Activated CD4-positive, alpha-beta T cell treated with anti-CD3 and anti-CD28 coated beads for 24 hours (primary cell): ENCODE measurements at places on chromosomes 5 and 9.

DNA sequence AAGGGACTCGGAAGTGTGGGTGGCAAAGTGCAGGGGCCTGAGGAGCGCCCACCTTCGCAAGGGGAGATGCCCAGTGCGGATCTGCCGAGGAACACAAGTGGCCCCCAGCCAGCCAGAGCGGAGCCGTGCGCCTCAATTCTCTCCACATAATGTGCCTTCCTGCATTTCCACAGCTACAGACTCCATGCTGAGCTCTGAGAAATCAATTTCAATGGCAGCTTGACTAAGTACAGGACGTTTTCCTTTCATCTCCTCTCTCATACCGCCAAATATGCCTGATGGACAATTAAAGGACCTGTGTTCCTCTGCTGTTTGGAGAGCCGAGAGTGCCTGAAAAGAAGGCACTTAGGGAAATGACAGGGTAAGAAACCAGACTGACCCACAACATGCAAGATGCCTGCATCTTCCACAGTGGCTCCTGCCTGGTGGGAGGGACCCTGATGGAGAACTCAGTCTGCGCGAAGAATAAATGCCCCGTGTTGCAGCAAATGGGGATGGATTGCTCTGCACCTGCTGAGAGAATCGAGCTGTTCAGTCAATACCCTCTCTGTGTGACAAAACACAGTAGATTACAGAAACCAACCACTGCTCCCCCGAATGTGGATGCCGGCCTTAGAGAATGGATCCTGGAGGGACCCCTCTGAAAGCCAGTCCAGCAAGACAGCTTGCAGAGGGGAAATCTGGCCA, 38.6 kb upstream of the OLFM1 start:
- DNase-seq, result no peak

DNA sequence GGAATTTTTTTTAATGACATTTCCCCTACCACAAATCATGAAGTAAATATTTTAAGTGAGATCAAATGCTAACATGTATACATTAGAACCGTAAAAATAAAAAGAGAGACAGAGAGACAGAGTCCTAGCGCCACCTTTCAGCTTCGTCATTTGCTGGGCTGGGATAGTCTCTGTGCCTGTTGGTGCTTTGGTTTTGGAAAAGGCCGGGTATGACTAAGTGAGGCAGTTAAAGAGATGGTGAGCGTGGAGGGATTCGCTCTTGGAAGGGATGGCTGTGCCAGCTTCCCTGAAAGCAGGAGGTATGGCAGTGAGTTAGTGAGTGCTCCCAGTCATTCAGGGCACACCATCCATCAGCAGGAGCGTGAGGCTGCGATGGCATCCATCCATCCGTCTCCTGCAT, 729.6 kb upstream of the WWC1 start:
- DNase-seq, result no peak

DNA sequence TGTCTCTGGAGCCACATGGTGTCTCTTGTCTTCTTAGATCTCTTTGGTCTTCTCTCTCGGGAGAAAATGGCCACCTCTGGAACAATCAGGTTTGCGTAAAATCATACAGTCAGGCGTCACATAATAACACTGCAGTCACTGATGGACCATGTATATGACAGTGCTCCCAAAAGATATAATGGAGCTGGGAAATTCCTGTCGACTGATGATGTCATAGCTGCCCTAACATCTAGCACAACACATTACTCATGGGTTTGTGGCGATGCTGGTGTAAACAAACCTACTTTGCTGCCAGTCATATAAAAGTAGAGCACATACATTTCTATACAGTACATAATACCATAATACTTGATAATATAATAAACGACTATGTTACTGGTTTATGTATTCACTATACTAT, 30.1 kb upstream of the RAI14 start:
- DNase-seq, result no peak

- no peak for DNase-seq
Measured at GRCh38 chr5:149411738-149412519, 32.8 kb upstream of the IL17B start.

DNA sequence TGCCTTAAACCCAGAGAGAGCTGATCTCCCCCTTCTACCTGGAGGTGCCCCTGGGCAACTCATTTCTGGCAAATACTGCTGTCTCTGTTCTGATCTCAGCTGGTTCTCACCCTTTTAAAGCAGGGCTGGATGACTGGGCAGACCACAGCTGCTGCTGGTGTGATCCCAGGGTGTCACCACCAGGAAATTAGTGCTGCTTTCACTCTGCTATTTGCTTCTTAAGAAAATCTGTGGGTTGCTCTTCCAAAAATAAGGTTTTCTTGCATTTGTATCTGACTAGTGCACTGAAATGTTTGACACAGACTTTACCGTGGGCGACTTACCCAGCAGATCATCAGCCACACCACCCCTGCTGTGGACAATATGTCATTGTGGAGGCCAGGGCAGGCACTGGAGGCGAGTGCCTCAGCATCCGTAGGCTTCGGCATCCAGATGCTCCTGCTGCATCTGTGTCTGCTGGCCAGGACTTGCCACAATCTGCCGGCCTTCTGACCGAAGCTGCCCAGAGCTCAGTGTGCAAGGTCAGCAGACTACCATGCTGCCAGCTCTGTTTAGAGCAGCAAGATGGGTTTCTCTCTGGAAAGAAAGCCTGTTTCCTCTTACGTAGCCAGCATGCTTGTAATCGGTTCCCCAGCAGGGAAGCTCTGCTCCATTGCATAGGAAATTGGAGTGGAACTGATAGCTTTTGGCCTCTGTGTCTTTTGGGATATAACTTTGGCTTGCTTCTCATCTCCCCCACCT, 13.6 kb downstream of the ARHGAP26 start:
- DNase-seq, result peak; percentile 42

GRCh38 chr5:135126688-135127438, 92.8 kb upstream of the PITX1 start:
- no peak for DNase-seq

DNA sequence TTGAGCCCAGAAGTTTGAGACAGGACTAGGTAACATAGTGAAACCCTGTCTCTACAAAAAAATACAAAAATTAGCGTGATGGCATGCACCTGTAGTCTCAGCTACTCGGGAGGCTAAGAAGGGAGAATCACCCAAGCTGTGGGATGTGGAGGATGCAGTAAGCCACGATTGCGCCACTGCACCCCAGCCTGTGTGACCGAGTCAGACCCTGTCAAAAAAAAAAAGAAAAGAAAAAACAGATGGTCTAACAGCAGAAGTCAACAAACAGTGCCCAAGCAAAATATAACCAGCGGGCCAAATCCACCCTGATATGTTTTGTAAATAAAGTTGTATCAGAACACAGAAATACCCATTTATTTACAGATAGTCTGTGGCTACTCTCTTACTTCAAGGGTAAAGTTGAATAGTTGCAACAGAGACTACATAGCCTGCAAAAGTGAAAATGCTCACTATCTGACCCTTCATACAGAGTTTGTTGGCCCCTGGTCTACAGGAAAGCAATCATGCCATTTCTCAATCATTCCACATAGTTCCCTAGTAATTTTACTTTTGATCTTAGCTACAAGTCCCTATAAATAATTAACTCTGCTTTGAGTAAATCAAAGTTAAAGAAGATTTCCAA, 383.7 kb downstream of the TLE1 start:
- DNase-seq, result no peak

DNA sequence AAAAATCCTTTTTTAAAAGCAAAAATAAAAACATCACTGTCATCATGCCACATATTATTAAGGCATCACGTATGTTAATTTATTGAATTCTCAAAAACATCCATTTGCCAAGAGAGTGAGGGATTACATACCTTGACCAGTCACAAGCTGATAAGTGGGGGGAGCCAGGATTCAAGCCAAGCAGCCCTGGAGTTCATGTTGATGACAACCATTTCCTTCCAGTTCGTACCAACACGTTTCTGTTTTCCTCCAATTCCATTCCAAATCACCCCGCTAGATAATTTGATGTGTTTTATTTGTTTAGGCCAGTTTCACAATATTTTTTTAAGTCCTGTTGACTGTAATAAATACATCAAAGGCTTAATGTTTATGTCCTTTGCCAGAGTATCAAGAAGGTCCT, 53.0 kb downstream of the SLC1A3 start:
- no peak for DNase-seq

- no peak for DNase-seq
Measured at GRCh38 chr9:4299005-4299795, 668 bp downstream of the GLIS3 start.

DNA sequence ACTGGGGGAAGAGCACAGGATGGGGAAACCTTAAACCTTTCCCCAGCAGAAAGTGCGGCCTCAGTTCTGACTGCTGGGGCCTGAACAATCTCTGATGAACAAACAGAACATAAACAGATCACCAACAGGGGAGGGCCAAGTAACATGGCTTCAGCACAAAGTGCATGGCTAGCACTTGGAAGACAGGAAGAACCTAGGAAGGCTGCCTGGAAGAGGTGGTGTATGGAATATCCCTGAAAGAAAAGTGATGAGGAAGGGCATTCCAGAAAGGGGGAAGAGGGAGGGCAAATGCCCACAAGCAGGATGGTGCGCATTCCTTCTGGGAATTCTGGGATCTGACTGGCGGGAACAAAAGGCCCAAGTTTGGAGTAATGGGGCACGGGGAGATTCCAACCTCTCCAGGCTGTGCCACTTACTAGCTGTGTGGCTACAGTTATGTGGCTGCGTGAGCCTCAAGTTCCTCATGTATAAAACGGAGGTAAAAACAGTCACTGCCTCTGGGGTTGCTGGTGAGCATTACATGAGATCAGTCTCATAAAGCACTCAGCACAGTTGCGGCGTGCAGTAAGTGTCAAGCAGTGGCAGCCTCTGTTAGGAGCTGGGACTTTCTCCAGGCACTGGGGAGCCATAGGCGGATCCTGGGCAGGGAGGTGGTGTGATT, 1.6 kb downstream of the PDGFRB start:
- DNase-seq, result no peak

DNA sequence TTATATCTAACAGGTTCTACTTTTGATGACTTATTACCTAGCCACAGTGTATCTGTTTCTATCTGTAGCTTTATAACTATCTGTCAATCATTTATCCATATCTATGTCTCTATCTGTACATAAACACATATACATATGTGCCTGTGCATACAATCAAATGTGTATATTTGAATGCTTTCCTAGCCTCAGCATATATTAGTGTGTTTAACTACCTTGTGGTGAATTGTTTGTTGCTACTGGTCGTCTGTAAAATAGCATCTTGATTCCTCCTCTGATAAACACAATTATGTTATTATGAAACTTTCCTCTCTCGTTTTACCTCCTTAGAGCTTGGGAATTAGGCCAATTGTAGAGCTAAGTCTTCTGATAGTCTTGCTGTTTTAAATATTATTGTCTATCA, 44.4 kb downstream of the PARP8 start:
- no peak for DNase-seq
